ENCODE measurements at places on chromosomes 7 and 10.
A peak's percentile ranks its signal among the peaks of the same experiment; 100 is the strongest.

- DNase-seq: no peak
Observed at GRCh38 chr7:95980167-95980566, 207.8 kb downstream of the DYNC1I1 start.

DNA sequence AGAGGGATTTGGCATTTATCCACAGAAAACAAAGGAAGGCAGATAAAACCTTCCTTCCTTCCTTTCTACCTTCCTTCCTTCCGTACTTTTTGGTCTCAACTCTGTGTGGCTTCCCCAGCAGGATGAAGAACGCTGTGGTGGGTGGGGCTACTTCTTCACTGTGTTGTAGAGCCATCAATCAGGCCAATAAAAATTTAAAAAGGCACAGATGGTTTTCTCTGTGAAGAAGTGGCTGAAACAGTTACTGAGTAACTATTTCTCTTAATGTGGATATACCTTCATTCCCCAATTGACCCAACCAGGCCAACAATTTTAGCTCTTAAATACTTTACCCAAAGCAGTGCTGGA, 75.8 kb downstream of the ZNF92 start:
- DNase-seq: no peak

DNA sequence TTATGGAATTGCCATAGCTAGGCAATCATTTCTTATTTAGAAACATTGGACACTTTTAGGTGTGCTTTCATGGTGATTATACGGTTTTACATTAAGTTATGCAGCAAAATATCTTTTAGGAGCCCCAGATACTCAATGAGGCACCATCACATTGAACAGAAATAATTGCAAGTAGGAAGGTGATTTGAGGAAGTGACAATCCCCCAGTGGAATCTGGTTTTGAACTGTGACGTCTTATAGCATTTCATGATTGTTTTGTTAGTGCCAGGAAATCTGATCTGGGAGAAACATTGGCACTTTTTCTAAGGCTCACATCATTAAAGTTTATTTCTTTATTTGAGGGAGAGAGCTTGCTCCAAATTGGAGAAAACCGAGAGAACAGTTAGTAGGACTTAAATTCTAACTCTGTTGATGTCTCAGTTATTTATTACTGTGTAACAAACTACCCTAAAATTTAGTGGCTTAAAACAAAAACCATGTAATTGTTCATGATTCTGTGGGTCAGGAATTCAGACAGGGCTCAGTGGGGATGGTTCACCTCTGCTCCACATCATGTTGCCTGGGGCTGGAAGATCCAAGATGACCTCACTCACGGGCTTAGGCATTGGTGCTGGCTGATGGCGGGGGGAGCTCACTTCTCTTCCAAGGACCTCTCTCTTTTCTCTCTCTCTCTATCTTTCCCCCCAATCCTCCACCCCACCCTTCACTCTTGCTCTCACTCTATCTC, 78.2 kb upstream of the STEAP1B start:
- DNase-seq: no peak

DNA sequence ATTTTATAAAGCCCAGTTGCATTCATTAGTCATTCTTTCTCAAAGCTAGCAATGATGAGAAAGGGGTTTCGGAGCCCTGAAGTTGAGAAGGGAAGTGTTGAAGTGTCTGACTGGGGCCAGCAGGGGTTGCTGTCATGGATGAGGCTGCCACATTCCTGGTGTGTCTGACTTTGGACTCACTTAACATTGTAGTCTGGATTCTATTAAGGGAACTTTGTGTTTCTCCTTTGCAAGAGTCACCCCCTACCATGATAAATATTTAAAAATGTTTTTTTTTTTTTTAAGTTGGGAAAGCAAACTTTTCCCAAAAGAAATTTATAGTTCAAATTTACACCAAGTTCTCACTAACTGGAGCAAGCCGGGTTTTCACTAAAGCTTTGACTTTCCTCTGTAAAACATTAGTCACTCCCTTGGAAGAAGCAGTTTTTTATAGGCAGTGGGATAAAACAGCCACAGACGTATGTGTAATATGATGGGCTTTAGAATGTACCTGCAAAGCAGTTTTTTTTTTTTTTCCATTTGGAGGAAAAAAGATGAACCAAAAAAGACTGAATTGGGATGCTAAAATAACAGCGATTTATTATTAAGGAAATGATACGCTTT, 243.6 kb downstream of the TWIST1 start:
- DNase-seq: no peak

GRCh38 chr7:49839863-49840645, 66.6 kb downstream of the VWC2 start:
- no peak for DNase-seq

DNA sequence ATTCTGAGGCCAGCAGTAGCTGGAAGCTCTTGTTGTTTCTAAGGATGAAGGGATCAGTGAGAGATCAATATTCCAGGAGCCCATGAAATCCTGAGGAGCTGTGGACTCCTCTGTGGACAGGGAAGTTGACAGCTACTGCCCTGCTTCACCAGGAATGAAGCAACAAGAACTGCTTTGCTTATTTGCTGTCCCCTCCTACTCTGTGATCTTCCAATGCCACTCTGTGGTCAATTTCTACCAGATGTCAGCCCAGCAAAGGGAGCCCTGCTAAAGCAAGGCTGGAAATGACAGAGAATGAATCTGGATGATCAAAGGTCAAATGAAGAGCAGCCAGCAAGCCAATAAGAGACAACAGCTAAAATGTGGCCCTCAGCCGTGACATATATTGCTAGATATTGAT, 227.5 kb upstream of the CHRM2 start:
- no peak for DNase-seq

GRCh38 chr10:131013281-131013912, 298.1 kb downstream of the TCERG1L start:
- no peak for DNase-seq

GRCh38 chr10:131834152-131834810, 66.5 kb upstream of the PPP2R2D start:
- no peak for DNase-seq

- DNase-seq: no peak
Observed at GRCh38 chr10:127813290-127813689, 76.3 kb downstream of the FOXI2 start.

GRCh38 chr7:28409716-28410627, 2.3 kb upstream of the CREB5 start:
- no peak for DNase-seq

DNA sequence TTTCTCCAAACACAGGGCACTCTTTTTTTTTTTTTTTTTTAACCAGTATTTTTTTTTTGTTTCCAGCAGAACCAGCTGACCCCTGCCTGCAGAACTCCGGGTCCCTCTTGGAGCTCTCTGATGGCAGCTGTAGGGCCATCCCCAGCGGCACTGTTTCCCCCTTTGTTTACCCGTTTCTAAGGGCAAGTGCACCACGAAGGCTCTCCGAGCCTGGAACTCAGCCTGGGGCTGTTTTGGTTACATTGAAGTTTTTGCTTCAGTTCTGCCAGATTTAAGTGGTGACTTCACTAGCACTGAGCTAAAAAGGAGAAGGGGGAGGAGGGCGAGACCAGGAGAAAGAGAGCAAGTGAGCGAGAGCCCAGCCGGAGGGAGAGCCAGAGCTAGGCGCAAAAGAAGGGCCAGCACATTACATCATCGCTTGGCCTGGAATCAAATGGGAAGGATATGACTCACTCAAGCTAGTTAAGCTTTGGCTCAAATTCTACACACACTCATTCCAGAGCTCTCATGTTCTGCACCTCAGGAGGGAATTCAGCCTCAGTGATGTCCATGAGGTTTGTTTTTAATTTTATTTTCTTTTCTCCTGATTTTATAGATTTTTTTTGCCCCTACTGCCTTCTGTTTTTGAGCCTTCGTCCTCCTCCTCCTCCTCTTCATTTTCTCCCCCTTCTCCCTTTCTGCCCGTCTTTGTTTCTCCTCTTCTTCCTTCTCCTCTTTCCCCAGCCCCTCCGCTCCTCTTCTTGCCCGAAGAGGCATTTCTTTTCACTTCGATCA, 272.3 kb downstream of the TRIL start:
- DNase-seq: no peak

DNA sequence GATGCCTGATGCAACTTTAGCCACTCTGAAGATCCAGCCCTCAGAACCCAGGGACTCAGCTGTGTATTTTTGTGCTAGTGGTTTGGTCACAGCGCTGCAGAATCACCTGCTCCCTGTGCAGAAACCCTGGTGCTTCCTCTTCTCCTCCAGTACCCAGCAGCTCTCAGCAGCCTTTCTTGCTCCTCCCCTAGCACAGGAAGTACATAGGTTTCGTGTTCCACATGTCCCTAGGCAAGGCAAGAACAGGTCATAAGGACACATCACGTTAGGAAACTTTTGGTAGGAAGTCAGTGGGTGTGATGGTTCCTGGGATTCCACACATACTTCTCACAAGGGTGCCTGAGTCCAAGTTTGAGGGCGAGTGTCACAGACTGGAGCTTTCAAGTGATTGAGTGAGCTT, 167.9 kb upstream of the PRSS1 start:
- no peak for DNase-seq

GRCh38 chr10:125021686-125022344, 79.9 kb downstream of the ZRANB1 start:
- DNase-seq: no peak

DNA sequence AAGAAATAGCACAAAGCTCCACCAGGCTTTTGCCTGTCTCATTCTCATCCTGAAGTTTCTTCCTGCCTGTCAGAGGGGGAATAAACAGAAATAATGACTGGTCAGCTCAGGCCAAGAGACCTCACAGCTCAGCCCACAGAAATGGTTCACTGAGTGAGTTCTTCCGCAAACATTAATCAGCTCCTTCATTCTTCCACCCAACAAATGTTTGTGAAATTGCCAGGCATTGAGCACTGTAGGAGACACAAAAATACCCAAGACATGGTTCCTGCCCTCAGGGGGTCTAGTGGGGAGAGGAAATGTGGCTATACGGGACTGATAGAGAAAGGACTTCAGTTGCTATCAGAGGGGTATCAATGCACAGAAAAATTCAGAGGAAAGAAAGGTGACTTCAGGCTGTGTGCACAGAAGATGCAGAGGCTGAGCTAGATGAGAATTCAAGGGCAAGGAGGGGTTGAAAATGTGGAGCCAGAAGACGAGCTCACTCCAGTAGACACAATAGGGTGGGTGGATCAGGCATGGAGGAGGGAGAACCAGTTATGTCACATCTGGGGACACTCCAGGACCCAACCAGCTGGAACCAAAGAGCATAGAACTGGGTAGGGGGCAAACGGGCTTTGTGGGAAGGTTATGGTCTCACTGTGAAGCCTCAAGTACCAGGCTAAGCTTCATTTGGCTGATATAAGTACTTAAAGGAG, 20.9 kb downstream of the MYOF start:
- DNase-seq: no peak

DNA sequence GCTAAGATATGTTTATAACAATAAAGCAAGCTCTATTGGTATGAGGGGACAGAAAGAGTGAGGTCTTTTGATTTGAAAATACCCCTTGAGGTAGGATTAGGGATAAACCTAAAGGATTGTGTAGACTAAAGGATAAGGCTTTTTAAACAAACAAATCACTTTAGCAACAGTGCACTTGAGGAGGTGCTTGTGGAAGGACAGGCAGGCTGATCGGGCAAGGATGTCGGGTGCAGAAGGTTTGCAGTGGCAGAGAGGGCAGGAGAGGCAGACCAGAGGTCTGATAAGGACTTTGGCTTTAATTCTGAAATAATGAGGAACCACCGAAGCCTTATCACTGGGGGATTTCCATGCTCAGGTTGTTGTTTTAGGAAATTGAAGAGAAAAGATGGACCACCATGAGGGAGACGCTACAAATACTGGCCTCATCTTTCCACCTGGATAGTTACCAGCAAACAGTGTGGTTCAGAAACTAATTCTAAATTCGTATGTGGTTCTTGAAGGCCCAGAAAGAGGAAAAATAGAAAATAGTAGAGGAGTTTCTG, 119.5 kb upstream of the KLF6 start:
- no peak for DNase-seq

GRCh38 chr7:148967602-148968001, 60.7 kb downstream of the PDIA4 start:
- DNase-seq: no peak

GRCh38 chr7:152000191-152000590, 25.3 kb upstream of the GALNT11 start:
- DNase-seq: no peak

- no peak for DNase-seq
Observed at GRCh38 chr10:120606051-120606764, 149.2 kb downstream of the PLPP4 start.

GRCh38 chr7:103752995-103753394, 236.5 kb downstream of the RELN start:
- no peak for DNase-seq

- DNase-seq: no peak
Observed at GRCh38 chr10:21495002-21495751, 30.3 kb downstream of the SKIDA1 start.

- peak; percentile 44 for DNase-seq
Observed at GRCh38 chr10:70162892-70163201, 7.5 kb downstream of the SAR1A start.

DNA sequence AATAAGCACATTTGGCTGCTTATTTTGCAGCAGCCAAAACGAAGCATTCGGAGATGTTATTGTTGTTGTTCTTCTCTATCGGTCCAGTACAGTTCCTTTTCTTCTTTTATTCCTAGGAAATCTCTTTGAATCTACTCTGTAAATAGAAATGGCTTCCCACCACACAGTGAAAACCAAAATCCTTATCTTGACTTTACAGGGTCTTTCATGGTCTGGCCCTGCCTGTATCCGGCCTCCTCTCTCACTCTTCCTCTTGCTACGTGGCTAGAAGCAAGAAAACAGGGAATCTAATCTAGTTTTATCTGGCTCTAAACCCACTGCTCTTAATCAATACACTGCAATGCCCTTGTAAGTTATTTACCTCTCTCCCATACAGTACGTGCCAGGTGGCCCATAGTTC, 926.0 kb upstream of the C7orf33 start:
- DNase-seq: no peak

DNA sequence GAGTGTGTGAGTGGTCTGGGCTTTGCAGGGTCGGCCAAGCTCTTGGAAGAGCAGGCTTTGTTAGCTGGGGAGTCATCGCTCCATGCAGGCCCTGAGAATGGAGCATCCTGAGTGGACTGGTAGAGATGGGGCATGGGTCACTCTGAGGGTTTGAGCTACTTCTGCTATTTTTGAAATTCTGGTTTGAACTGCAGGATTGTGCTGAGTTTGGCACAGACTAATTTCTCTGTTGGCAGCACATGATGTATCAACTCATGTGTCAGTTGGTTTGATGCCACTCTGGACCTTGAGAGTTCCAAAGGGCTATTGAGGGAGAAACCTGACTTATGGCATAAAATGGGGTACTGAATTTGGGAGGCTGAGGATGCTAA, 56.3 kb downstream of the LRMDA start:
- DNase-seq: no peak

DNA sequence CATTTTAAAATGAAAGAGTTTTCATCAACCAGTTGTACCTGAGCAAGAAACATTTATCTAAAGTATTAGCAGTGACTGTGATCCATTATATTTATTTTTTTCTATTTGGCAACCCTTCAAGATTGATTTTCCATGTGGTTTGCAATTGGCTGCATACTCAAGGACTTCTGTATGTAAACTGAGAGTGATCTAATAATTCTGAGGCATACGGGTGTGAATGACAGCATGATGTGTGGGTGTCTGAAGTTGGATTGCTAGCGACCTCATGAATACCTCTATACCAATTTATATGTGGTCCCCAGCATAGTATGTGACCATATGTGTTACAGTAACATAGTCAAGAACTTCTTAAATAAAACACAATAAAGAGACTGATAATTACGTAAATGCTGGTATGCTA, 8.2 kb upstream of the MPP7 start:
- DNase-seq: no peak

GRCh38 chr7:153382641-153383101, 623.1 kb downstream of the ACTR3B start:
- DNase-seq: no peak

GRCh38 chr10:49271346-49271745, 27.6 kb upstream of the C10orf71 start:
- no peak for DNase-seq

- no peak for DNase-seq
Observed at GRCh38 chr7:52120912-52121311, 804.3 kb upstream of the COBL start.

All from activated naive CD8-positive, alpha-beta T cell treated with anti-CD3 and anti-CD28 coated beads, Interleukin-2, amount 50 U/mL, for 16 hours (primary cell).